ENCODE measurements at places on chromosomes 7 and 10. TPM values are rescaled to one million over a fixed set of nuclear protein-coding genes. Genes with fewer than 3 reads are reported as not detected.
A peak's percentile ranks its signal among the peaks of the same experiment; 100 is the strongest.

DNA sequence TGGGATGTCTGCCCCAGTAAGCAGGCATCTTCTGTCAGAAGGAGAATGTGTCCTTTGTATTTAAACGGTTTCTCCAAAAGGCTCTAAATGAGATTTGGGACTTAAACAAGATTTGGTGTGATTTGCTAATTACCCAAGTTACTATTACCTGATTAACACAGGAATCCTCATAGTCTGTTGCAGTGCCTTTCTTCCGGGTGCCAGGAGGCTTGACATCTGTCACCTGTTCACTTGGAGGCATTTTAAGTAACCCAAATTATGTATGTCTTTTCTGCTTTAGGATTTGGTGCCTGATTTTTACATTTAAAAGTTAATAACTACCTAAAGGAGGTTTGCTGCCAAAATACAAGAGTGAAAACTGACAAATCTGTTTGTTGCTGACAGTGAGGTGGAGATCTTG, 587.9 kb upstream of the GALNT17 start:
- no peak for DNase-seq

Gene POU6F2
- not detected for total RNA-seq

GRCh38 chr10:16105082-16105481, 244.8 kb upstream of the MINDY3 start:
- no peak for DNase-seq

DNA sequence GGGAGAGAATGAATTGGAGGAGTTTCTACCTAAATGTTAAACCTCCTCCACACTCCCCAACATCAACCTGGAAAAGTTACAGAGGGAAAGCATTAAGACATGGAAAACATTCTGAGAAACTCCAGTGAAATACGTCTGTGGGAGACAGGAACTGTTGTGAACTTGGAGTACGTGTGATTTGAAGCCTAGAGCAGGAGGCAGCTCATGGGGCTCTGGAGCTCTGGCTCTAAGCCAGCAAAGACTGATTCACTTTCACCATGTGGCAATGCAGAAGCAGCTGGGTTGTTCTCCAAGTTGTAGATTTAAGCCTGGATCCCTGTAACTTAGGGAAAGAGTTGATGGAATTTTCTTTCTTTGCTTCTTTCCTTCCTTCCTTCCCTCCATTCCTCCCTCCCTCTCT, 503.2 kb downstream of the NRG3 start:
- no peak for DNase-seq

Gene HHEX
- 0.16 TPM for total RNA-seq

GRCh38 chr7:11690395-11690794, 141.6 kb downstream of the THSD7A start:
- DNase-seq = no peak

Gene FRMD4A
- total RNA-seq = 0.31 TPM

GRCh38 chr10:120495226-120496009, 38.4 kb downstream of the PLPP4 start:
- no peak for DNase-seq

DNA sequence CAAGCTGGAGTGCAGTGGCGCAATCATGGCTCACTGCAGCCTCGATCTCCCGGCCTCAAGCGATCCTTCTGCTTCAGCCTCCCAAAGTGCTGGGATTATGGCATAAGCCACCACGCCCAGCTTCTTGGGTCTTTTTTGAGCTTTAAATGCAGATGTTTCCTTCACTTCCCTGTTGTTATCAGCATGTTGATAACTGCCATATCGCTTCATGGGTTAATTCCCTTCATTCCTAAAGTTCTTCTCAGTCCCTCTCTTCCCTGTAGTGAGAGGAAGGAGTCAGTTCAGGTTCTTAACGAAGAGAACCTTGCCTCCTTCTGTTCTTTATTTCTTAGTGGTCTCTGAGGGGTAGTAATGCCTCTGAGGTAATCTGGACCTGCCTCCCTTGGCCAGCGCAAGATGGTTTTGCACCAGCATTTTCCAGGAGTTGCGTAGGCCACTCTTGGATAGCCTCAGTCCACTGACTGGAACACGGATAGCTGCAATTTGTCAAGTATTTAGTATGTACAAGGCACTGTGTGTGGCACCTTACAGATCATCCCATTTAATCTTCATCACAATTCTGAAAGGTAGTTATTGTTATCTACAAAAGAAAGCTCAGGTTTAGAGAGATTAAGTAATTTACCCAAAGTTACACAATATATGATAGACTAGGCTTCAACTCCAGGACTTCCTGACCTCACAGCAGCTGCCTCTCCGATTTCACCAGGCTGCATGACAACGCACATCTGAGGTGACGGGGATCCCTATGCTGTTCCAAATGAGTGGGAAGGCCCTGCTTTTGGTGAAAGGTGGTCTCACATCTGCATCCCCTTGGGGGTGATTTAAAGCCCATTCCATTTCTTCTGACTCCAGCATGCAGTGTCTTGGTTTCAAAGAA, 60.5 kb downstream of the GATA3 start:
- no peak for DNase-seq

Gene LIPF
- not detected for total RNA-seq

- no peak for DNase-seq
These were observed 27.7 kb upstream of the NMT2 start for GRCh38 chr10:15196021-15196834.

GRCh38 chr10:104434601-104435000, 81.0 kb downstream of the CFAP58 start:
- no peak for DNase-seq

Gene ACBD7
- 2.7 TPM for total RNA-seq

- DNase-seq = no peak
These were observed 1.3 kb downstream of the MBLAC1 start for GRCh38 chr7:100127866-100128636.

GRCh38 chr10:19843487-19843886, 27.3 kb downstream of the PLXDC2 start:
- no peak for DNase-seq

- DNase-seq = no peak
These were observed 116.4 kb upstream of the KLF6 start for GRCh38 chr10:3901370-3901769.

Gene MUC12
- 0.81 TPM for total RNA-seq

GRCh38 chr7:1019789-1020610, 24.3 kb upstream of the GPR146 start:
- DNase-seq = no peak

Gene SPDYE16
- total RNA-seq = not detected

DNA sequence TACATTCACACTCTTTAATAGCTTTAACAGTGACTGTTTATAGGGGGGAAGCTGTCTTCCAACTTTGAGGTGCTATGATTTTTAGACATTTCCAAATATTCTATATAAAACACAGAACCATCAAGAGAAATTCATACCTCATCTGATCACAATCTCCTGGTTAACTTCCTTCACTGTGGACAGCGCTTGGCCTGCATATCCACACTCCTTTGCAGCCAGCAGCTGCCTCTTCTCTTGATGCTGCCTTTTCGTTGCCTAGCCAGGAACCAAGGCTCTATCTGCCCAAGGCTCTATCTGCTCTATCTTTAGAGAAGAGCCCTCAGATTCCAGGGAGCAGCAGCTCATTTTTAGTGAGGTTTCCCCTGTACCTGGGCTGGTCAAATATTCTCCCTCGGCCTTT, 252.0 kb downstream of the PTEN start:
- DNase-seq = no peak

Gene WNT2
- not detected for total RNA-seq

Gene IFRD1
- 97.1 TPM for total RNA-seq

GRCh38 chr10:128751851-128752250, 625.6 kb upstream of the MKI67 start:
- DNase-seq = no peak

Gene OR2A5
- not detected for total RNA-seq

- DNase-seq = no peak
These were observed 29.3 kb downstream of the KLF6 start for GRCh38 chr10:3755440-3756359.

GRCh38 chr10:13271552-13272163, 28.2 kb downstream of the PHYH start:
- peak; percentile 16 for DNase-seq

Gene MYL10
- total RNA-seq = not detected

Gene SVOPL
- total RNA-seq = not detected

Gene KCND2
- total RNA-seq = not detected

GRCh38 chr10:45370202-45370955, 3.6 kb upstream of the ALOX5 start:
- DNase-seq = no peak

GRCh38 chr7:18125476-18125875, 97.8 kb upstream of the PRPS1L1 start:
- no peak for DNase-seq

GRCh38 chr10:17256051-17256450, 28.0 kb downstream of the VIM start:
- no peak for DNase-seq

Gene NUTM2B
- total RNA-seq = 0.54 TPM

GRCh38 chr10:61016007-61016406, 72.0 kb upstream of the RHOBTB1 start:
- DNase-seq = no peak
